ENCODE measurements at places on chromosomes 1 and 21.

DNA sequence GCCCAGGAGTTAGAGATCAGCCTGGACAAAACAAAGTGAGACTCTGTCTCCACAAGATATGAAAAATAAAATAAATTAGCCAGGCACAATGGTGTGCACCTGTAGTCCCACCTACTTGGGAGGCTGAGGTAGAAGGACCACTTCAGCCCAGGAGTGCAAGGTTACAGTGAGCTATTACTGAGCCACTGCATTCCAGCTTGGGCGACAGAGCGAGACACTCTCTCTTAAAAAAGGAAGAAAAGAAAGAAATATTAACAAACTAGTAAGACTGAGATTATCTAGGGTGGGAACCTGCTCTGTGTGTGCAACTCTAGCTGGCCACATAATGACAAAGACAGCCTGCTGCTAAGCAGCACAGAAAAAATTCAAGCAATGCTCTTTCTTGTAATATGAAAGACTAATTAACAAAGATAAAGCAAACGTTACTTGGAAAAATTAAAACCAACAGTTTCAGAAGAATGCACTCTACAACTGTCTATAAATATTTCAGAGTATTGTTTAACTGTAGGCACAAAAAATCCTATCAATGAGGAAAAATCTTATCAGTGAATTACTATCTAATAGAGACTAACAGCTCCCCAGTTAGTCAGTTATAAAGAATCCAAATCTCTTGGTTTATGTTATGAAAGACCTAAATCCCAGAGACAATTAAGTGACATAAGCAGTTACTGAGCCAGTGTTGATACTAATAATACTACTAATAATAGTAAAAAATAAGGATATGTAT lies 74.5 kb downstream of the ENAH start:
- DNase-seq, result no peak

- no peak for DNase-seq
Observed at GRCh38 chr1:66243548-66244130, 290.3 kb upstream of the SGIP1 start.

- no peak for DNase-seq
Observed at GRCh38 chr1:62800825-62801306, 16.9 kb downstream of the ATG4C start.

GRCh38 chr1:64077281-64077940 lies 126.0 kb upstream of the UBE2U start:
- DNase-seq, result no peak

GRCh38 chr1:110880708-110881374 lies 7.9 kb downstream of the CD53 start:
- DNase-seq, result peak; percentile 41

GRCh38 chr21:24424776-24425175 lies 1182.5 kb downstream of the MRPL39 start:
- DNase-seq, result no peak

DNA sequence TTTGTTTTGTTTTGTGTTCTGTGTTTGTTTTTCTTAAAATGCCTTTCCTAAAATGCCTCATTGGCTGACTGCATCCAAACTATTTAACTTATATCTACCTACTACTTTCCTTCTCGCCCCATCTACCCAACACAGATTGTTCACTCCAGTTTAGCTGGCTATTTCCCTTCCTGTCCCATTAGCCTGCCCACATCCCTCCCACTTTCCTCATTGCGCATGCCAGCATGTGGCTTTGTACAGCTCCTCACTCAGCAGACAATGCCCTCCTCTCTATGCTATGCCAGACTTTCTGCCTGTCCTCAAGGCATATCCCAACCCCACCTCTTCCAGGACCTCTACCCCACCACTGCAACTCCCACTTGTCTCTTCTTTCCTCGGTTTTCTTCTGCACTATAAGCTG lies 94.7 kb upstream of the C1orf21 start:
- DNase-seq, result no peak

- no peak for DNase-seq
Observed at GRCh38 chr1:4271338-4271998, 371.4 kb upstream of the C1orf174 start.

- DNase-seq, result no peak
Observed at GRCh38 chr1:35857830-35858229, 25.2 kb upstream of the AGO1 start.

DNA sequence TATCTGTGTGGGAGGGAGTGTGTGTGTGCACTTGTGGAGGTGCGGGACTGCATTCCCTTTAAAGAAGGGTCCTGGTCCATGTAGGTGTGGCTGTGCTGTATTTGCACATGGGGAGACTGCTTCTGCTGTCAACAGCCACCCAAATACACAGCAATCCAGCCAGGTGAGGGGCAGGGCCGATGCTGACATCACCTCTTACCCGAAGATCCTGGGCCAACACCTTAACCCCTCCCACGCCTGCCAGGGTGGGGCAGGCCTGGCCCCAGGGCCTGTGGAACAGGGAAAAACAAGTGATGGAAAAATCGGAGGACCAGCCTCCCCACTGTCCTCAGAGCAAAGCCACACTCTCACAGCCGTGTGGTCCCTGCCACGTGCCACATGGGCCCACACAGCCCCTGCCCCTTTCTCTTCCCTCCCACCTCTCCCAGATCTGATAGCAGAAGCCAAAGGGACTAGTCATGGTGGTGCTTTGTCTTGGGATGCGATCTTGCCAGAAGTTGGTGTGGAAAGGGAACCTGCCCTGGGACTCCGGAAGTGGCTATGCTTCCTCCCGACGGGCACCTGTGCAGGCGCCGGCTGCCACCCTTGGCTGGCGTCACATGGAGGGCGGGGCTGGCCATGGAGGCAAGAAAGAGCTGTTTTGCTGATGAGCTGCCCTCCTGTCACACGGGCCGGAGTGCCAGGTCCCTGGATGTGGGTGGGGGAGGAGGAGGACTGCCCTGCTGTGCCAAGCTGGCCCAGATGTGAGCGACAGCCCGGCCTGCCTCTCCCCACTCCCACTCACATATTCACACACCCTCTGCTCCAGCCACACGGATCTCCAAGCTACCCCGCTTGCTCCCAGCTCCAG lies 7.8 kb upstream of the CASZ1 start:
- no peak for DNase-seq

- DNase-seq, result no peak
Observed at GRCh38 chr1:232145768-232146167, 484.2 kb downstream of the SIPA1L2 start.

- no peak for DNase-seq
Observed at GRCh38 chr1:184158896-184159681, 107.6 kb downstream of the TSEN15 start.

DNA sequence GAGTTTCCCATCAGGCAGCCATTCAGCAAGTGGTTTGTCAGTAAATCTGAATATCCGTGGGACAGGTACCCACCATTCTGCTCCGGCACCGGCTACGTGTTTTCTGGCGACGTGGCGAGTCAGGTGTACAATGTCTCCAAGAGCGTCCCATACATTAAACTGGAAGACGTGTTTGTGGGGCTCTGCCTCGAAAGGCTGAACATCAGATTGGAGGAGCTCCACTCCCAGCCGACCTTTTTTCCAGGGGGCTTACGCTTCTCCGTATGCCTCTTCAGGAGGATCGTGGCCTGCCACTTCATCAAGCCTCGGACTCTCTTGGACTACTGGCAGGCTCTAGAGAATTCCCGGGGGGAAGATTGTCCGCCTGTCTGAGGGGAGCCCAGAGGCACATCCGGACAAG lies 48.4 kb downstream of the B3GALT5 start:
- no peak for DNase-seq

DNA sequence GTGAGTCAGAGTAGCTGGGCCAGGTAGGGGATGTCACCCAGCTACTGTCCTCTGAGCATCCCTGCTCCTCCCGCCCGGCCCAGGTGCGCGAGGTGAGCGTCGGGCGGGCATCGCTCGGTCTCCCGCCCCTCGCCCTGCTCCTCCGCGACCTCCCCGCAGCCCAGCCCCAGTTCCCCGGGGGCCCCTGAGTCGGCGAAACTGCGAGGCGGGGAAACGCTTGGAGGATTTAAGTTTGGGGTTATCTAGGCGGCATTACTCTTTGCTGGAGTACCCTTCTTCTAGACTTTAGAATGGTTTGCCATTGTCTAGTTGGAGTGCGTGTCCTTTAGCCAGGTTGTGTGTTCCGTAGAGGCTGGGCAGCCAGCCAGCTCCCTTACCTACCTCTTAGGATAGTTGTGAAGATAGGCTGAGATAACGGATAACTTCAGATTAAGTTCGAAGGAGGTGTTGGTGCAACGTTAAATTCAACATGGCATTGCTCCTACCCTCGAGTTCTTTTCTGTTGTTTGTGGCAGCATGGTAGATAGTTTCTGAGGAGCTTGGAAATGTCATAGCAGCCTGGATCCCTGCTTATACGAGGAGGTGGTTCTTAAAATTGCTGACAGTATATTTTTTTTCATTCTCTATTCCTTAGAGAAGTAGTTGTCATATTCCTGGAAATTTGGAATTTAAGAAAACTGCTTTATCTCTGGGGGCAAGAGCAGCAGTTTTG lies 697 bp downstream of the AGO3 start:
- no peak for DNase-seq

DNA sequence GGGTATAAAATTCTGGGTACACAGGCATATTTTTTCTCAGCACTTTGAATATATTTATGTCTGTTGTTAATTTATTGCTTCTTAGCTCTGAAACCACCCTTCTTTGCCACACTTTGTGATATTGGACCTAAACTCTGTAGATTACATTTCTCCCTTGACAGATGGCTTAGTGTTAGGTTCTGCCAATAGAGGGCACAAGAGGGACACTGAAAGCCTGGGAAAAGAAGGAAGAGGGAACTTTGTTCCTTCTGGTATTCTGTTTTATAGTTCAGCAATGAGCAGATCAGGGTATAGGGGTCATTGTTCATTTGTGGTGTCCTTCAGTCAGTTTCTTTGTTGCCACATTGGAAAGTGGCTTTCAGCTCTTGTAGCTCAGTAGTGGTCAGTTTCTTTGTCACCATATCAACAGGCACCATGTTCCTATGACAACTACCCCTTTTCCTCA lies 423.5 kb upstream of the PROX1 start:
- no peak for DNase-seq

DNA sequence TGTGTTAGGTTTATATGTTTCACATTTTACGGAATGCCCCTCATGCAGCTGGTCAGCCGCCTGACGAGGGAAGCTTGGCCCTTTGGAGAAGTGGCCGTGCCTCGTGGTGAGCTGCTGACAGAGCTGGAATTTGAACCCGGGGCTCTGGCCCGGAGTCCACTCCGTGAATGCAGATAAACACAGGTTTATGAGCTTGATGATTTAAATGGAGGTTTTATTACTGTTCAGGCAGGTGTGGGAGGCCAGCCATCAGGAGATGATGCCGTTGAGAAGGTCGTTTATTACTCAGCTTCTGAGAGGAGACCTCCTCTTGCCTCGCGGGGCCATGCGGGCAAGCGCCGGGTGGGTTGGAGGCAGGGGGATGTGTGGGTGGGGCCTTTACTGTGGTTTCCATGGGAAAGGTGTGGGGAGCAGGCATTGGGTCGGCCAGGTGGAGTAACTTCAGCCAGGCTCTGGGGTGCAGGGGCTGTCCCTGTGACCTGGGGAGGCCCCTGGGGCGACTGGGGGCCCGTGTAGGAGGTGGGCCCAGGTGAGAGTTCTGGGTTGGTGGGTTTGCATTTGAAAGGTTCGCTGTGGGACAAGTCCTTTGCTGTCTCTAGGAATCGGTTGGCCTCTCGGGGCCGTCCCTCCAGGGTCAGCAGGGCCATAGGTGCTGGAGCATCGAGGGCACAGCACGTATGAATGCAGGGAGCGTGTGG lies 22.0 kb downstream of the PRKCZ start:
- no peak for DNase-seq

DNA sequence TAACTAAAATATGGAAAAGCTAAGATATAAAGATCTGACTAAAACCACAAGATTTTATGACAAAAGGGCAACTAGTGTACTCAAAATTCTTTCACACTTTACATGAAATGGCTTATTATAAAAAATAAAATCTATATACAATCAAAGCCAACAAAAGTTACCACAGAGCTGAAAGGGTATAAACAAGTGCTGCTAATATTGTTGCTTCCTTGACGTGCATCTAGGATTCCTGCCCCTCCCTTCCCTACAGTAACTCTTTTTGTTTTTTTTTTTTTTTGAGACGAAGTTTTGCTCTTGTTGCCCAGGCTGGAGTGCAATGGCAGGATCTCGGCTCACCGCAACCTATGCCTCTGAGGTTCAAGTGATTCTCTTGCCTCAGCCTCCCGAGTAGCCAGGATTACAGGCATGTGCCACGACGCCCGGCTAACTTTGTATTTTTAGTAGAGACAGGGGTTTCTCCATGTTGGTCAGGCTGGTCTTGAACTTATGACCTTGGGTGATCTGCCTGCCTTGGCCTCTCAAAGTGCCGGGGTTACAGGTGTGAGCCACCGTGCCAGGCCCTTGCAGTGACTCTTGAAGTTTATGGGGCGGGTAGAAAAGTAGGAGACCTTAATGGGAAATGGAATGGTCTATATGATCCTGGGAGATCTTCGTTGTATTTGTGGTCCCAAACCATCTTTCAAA lies 4.5 kb downstream of the SRSF4 start:
- no peak for DNase-seq

GRCh38 chr21:42518626-42519025 lies 5.0 kb downstream of the SLC37A1 start:
- DNase-seq, result no peak

- no peak for DNase-seq
Observed at GRCh38 chr1:196611873-196612272, 3.6 kb upstream of the KCNT2 start.

DNA sequence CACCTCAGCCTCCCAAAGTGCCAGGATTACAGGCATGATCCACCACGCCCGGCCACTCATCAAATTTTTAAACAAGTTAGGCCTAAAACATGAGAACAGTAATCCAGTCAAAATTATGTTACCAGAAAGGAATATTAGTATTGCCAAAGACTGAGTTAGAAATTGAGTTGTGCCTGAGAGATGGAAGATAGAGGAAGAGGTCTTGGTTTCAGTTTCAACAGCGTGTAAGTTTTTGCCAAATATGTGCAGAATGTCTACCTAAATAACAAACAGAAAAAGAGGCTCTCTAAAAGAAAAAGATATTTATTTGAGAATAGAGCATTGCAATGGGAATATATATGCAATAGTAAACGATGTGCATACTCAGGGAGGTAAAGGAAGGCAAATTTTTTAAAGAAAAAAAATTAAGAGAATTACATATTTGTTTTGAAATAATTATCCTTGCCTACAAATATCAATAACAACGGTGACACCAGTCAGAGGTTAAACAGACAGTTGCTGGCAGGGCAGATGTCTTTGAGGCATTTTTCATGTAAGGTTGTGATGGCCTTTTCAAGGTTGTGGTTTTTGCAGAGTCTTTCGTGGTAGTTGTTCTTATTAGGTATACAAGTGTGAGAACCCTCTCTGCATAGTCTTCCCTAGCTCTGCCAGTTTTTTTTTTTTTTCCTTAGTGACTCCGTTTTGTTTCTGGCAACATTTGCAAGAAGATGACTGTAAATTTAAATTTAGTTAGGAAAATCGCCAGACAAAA lies 2.2 kb upstream of the CD1B start:
- DNase-seq, result no peak

DNA sequence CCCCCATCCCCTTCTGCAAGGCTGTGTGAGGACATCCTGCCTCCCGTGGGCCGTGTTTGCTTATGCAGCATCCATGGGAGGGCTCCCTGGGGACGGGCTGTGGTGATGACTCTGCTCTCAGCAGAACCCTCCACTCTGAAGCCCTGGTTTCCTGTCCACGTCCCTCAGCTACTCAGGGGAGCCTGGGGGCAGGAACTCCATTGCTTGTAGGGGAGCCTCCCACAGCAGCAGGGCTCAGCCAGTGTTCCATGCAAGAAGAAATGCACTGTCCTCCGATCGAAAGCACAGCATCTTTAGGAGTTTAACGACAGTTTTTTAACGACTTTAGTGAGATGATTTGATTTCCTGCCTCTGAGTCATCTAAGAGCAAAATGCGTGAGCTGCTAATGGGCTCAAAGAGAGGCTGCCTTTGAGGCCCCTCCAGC lies 8.3 kb upstream of the KCNAB2 start:
- DNase-seq, result no peak
